ENCODE measurements at places on chromosomes 4 and X.

- no peak for DNase-seq
Measured at GRCh38 chr4:151430740-151431457, 21.9 kb downstream of the FHIP1A start.

- no peak for DNase-seq
Measured at GRCh38 chrX:50430917-50431575, 39.6 kb downstream of the DGKK start.

DNA sequence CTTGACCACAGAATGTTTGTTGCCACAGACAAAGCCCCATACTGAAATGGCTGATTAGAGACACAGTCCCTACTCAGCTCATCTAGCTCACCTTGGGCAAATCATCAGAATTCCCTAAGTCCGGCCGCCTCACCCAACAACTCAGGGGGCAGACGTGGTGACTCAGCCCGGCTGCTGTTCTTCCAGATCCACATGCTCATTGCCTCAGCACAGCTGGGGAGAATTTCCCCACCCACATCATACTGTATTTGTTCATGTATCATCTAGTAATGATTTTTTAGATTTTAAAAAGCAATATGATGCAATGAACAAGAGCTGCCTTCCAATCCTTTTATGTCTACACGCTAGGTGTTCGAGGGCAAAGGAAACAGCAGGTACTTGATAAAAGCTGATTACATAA is 333.8 kb upstream of the TENM3 start:
- peak; percentile 77 for DNase-seq

DNA sequence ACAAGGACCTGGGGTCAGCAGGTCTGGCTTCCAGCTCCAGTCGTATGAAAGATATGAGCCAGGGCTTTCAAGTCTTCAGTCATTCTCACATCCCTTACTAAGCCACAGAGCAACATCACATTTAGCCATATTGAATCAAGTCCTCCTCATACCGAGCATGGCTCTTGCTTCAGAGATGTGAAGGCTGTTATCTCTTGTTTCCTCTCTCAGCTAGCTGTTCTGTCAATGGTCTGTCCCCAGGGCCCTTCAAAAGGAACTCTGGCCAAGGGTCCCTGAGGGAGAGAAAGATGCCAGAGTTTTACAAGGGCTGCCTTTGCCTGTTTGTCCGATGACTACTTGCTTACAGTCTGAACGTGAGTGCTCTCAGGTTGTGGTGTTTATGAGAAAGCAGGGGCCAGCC is 30.5 kb downstream of the DOCK11 start:
- no peak for DNase-seq

DNA sequence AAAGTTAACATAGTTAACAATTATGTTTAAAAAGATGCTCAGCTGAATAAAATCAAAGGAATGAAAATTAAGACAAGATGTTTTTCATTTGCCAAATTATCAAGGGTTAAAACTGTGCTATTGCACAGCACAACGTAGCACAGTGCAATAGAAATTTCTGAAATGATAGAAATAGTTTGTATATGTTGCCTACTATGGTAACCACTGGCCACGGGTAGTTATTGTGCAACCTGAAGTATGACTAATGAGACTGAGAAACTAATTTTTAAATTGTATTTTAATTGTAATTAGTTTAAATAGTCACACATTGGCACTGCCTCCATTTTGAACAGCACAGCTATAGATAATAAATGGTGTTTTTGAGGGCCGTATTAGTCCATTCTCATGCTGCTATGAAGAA is 343.1 kb upstream of the FAM241A start:
- no peak for DNase-seq

GRCh38 chrX:31190221-31190975 is 118.6 kb upstream of the FTHL17 start:
- DNase-seq = no peak

Measured in fibroblast of skin of back (primary cell).